ENCODE measurements at places on chromosomes 13 and 19.

DNA sequence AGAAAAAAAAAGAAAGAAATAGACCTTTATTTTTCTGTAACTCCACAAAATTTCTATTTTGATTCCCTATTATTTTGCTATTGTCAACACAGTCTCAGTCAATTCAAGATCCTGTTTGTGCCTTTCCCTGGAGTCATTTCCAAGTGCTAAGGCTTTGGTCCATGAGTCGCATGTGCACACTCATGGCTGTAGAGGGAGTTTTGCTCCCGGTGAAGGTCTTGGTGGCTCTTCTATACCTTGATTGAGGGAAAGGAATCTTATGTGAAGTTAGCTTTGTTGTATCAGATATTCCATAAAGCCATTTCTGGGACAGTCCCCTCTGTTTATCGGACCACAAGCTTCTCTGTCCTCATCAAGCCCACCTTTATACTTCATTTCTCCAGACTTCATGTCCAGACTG is 58.7 kb upstream of the ALOX5AP start:
- DNase-seq: no peak

GRCh38 chr13:59475911-59476310 is 687.8 kb downstream of the DIAPH3 start:
- DNase-seq: no peak

DNA sequence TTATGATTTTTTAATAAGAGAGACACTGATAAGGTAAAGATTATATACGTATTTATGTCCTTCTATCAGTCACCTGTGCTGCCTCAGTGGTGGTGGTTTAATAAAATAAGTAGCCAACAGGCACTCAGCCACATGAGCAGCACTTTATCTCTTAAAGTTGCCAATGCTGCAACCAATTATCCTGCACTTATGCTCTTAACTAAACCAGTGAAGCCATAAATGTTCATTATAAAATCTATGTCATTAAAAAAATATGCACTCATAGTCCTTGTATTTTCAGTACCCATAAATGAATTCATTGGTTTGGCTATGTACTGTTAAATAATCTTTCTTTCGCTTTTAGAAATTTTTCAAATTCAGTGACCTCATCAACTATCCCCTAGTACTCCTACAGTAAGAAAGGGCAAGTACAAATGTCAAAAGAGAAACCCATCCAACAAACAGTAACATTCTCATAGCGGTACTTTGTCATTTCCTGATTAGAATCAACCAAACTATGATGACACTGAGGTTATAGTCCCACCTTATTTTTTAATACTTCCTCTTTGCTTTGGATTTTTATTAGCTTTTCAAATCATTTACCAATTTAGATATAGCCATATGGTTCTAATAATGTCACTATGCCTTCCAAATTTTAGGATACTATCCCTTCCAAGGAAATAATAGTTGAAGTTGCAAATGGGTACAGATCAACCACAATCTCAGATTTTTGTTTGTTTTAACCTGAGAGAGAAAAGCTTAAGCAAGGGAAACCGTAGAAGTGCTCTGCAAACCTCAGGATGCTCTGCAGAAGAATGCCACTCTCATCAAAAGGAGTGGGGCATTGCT is 190.9 kb downstream of the KLF12 start:
- no peak for DNase-seq

GRCh38 chr19:1315470-1316166 is 29.9 kb downstream of the EFNA2 start:
- DNase-seq: peak; percentile 15

DNA sequence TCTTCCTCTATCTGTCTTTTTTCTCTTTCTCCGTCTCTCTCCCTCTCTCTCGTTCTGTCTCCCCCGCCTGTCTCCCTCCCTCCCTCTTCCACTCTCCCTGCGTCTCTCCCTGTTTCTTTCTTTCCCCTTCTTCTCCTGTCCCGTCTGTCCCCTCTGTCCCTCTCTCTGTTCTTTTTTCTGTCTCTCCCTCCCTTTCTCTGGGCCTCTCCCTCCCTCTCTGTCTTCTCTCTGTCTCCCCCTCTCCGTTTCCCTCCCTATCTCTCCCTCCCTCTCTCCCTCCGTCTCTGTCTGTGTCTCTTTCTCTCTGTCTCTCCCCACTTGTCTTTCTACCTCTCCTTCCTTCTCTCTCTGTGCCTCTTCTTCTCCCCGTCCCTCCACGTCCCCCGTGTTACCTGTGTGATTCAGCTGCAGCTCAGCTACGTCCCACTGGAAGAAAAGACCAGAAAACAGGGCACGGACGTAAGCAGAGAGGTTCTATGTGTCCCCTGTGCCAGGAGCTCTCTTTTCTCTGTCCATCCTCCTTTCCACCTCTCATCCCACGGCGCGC is 1.2 kb downstream of the CD70 start:
- no peak for DNase-seq

DNA sequence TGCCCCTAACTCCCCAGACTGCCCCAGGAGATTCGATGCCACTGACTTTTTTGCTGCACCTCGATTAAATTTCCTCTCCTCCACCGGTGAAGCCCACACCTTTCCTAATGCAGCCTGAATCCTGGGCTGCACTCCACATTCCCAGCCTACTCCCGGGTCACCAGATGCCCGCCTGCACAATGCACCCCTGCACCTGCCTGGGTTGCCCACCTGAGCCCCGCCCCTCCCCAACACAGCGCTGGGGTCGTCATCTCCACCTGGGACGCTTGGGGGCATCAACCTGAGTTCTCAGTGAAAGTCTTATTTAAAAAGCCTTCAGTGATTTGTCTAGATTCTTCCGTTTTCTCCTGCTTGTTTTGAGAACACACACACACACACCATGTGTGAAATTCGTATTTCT is 24.5 kb upstream of the DPP9 start:
- no peak for DNase-seq

- peak; percentile 52 for DNase-seq
These were observed 84.4 kb upstream of the SPATA13 start for GRCh38 chr13:24076109-24076508.

DNA sequence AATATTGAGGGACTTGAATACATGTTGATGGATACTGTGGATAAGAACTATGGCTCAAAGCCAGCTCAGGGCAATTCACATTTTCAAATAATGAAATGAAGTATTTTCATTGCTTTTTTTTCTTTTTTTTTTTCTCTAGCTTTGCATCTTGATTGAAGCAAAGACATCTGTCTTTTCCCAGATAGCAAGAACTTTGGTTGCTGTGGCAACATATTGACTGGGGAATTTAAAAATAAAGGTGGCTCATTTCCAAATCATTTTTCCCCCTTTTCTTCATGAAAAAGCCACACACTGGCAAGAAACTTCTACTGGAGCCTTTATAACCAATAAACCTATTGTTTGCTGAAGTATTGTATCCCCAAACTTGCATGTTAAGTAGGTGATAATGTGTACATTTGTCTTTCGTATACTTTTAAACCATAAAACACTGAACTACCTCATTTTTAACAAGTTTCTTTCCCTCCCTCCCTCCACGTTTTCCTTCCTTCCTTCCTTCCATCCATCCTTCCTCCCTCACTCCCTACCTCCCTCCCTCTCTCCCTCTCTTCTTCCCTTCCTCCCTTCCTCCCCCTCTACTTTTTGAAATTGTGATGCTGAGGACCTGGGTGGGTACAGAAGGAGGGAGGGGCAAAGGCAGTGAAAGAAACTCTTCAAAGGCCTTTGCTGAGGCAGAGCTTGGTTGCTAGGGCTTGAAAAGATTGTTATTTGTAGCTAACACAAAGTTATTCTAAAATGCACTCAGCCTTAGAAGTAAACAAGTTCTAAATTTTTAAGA is 343.5 kb upstream of the SPRY2 start:
- DNase-seq: no peak

- no peak for DNase-seq
These were observed 158.1 kb downstream of the PCDH9 start for GRCh38 chr13:67071918-67072598.

- DNase-seq: no peak
These were observed 22.3 kb downstream of the PLEKHJ1 start for GRCh38 chr19:2213799-2214198.

DNA sequence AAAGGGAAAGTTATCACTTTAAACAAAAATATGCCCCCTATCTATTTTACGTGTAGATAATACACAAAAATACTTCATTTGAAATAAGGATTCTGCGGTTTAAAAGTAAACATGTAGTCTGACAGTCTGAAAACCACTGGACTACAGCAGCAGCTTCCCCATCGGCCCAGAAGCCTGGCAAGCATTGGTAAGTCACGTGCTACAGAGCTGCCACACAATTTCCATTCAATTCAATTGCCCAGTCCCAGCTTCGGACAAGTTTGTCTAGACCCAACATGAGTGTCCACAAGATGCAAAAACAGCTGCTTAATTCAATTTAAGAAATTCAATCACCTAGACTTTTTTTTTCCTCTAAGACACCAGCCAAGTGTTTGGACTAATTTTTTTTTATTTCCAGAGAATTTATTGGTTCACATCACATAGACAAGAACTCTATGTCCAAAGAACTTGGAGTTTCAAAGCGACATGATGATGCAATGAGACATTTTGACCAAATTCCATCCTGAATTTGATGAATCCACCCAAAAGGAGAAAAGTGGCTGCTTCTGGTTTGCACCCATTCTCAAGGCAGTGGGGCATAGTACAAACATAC is 458.9 kb downstream of the COG6 start:
- DNase-seq: no peak

DNA sequence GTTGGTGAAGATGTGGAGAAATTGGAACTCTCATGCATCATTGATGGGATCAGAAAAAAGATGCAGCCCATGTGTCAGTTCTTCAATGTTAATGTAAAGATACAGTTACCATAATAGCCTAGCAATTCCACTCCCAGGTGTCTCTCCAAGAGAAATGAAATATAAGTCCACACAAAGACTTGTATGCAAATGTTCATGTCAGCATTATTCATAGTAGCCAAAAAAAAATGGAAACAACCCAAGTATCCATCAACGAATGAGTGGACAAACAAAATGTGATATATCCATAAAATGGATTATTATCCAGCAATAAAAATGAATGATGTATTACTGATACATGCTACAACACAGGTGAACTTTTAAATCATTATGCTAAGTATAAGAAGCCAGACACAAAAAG is 38.7 kb downstream of the CCDC70 start:
- DNase-seq: no peak

DNA sequence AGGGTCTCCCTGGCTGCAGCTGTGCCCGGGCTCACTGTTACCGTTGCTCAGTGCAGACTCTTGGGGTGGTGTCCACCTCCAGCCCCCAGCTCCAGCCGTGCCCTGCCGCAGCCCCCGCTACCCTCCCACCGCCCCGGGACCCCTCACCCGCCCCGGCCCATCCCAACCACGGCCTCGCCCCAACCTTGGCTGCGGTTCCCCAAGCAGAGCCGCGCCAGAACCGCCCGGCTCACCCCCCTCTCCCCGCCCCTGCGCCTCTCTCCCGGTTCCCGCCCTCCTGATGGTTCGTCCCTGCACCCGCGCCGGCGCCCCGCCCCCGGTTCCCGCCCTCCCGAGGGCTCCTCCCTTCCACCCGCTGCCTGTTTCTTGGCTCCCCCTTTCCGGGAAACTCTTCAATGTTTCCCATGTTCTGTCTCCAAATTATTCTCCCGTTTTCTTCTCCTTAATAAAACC is 40.3 kb downstream of the ANKRD10 start:
- DNase-seq: peak; percentile 35

- peak; percentile 30 for DNase-seq
These were observed 12.1 kb upstream of the DACH1 start for GRCh38 chr13:71879129-71879535.

DNA sequence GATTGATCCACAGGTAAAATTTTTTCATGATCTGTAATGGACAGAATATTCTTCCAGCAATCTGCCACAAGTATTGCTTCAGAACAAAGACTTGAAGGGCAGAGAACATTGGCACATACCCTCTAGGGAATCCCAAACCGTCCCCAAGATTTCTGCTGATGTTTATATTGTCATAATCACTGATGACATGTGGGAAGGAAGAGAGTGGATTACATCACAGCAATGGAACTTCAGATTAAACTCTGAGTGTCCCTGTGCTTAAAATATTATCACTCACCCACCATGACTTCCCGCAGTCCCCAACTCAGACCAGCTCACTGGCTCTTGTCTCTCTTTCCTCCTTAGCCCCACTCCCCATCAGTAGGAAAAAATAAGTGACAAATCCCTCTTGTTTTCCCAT is 8.5 kb upstream of the TPT1 start:
- DNase-seq: no peak

- peak; percentile 19 for DNase-seq
These were observed 2.8 kb downstream of the TNFSF13B start for GRCh38 chr13:108272333-108272732.

GRCh38 chr19:17524651-17525050 is 13.2 kb downstream of the PGLS start:
- no peak for DNase-seq

- no peak for DNase-seq
These were observed 1.5 kb downstream of the MEGF8 start for GRCh38 chr19:42326969-42327368.

DNA sequence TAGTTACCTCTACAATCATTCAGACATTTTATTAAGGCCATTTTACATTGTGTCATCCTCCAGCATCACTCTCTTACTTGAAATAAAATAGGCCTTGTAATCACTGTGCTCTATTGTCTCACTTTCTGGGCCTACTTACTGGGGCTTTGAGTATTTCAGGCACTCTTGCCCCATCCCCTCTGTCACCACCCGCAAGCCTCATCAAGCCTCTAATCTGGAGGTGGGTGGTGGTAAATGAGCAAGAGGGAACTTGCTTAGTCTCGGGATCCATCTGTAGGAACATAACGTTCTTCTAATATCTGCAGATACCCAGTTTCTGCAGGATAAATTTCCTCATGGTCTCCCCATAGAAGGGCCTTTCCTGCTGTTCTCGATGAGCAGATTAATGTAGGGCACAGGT is 19.4 kb upstream of the GPR18 start:
- no peak for DNase-seq

GRCh38 chr19:50230379-50231351 is 27.2 kb downstream of the MYH14 start:
- no peak for DNase-seq

DNA sequence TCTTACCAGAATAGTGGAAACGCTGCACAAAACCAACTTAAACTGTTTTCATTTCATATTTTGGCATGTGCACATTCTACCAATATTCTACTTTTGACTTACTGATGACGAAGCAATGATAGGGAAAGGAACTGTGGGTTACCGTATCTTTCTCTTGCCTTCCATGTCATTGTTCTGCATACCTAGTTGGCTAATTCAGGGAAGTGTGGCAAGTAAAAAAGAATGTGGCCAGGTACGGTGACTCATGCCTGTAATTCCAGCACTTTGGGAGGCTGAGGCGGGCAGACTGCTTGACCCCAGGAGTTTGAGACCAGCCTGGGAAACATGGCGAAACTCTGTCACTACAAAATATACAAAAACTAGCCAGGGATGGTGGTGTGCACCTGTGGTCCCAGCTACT is 108.2 kb downstream of the SIPA1L3 start:
- peak; percentile 19 for DNase-seq

Measured in kidney glomerular epithelial cell (primary cell).